Keratinocyte (primary cell): ENCODE measurements at places on chromosomes 4 and X. TPM values are rescaled to one million over a fixed set of nuclear protein-coding genes. Genes with fewer than 3 reads are reported as not detected.

GRCh38 chrX:49838374-49838773, 9.3 kb downstream of the PAGE4 start:
- no peak for DNase-seq

DNA sequence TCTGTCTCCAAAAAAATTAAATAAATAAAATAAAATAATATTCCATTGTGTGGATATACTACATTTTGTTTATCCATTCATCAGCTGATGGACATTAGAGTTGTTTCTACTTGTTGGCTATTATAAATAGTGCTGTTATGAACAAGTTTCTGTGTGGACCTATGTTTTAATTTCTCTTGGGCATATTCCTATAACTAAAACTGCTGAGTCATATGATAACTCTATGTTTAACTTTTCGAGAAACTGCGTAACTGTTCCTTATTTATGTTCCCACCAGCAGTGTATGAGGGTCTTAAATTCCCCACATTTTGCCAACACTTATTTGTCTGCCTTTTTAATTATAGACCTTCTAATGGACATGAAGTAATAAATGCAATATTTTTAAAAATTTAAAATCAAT, 369.5 kb downstream of the CHIC1 start:
- no peak for DNase-seq

Gene PRR32
- not detected in 3 replicates for polyA plus RNA-seq

DNA sequence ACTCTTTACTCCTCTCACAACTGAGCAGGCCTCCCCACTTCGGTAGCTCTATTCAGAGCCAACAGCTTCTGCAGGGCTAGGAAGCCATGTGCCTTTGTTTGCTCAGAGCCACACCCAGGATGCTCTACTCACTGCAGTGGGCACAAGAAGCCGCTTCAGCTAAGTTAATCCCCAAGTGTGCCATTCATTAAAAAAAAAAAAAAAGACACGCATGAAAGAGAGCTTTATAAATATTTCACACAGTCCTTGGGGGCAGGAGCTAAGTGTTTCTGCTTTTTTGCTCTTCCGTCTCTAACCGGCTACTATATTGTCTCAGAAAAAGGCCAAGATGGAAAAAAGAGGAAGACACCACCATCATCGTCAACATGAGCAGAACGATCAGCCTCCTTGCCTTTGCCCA, 8.1 kb downstream of the CRMP1 start:
- no peak for DNase-seq

DNA sequence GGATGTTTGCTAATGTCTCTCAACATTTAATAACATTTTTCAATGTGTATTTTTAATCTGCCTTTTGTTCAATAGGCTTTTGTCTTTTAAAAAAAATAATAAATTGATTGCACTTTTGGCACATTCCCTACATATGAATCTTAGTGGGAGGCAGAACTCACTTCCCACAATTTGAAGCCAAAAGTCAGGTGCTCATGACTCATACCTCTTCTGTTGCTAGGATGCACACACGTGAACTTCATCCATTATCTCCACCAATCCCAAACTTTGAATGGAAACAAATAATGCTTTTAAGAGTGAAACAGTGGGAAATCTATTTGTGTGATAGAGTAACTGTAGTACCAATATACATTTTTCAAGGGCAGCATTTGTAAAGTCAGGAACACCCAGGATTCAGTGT, 260.5 kb downstream of the IQCM start:
- no peak for DNase-seq

GRCh38 chrX:149638860-149639259, 7.3 kb upstream of the TMEM185A start:
- DNase-seq, result no peak

Gene OTC
- polyA plus RNA-seq, result not detected in 3 replicates

Gene MSX1
- 0.06 to 0.10 TPM in 2 of 3 replicates, not detected in the other for polyA plus RNA-seq
